ENCODE measurements at places on chromosomes 11 and 22.

GRCh38 chr11:111403051-111403726 lies 24.1 kb upstream of the POU2AF1 start:
- no peak for DNase-seq

GRCh38 chr11:122737951-122738693 lies 82.6 kb downstream of the UBASH3B start:
- DNase-seq = no peak

DNA sequence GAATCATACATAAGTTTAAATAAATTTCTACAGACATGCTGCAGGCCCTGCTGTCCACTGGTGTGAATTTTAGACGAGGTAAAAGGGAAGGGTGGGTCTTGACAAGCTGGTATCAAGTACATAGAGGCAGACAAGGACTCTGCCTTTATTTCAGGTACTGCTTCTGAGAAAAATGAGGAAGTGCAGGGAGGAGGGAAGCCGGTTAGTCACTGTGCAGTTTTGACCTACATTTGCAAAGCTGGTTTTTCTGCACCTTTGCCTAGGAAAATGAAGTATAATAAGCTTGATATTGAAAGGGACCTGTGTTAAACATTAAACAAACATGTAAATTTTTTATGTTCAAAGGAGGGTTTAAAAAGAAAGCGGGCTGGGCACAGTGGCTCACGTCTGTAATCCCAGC lies 24.6 kb downstream of the TMEM45B start:
- DNase-seq = no peak

GRCh38 chr11:117809236-117810055 lies 12.4 kb upstream of the DSCAML1 start:
- DNase-seq = no peak

- no peak for DNase-seq
These were observed 33.5 kb downstream of the POU2AF3 start for GRCh38 chr11:111331711-111332479.

DNA sequence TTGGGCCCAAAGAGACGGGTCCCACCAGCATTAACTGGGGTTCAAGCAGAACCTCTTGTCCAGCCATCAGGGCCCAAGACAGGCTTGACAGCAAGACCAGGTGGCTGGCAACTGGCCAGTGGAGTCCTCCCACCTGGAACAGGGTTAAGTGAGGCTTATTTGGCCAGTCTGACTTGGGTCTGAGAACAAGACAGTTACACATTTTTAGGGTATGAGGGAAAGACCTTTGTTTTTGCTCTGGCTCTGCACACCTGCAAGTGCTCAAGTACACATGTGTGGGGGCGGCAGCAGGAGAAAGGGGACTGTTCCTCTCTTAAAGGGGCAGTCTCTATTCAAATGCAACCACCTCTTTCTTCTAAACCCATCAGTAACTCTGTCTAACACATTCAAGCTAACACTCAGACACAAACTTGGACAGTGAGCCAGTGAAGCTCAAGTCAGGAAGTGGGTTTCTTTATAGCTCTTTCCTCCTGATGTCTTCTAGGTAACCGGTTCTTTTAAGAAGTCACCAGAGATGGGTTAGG lies 116.2 kb downstream of the ETS1 start:
- DNase-seq = no peak

- DNase-seq = no peak
These were observed at the start of gene CARD10 for GRCh38 chr22:37519268-37520195. Gene CARD10 (minus strand): TSS chr22:37519415. CDS start chr22:37519200, 215 bp downstream.

Measured in hematopoietic multipotent progenitor cell treated with erythropoietin and hydrocortisone succinate and interleukin-3 and kit ligand, for 17 days (in vitro differentiated cells).